ENCODE measurements at places on chromosomes 3 and 15.

GRCh38 chr15:27598251-27599009 lies 500.7 kb downstream of the OCA2 start:
- no peak for DNase-seq

GRCh38 chr3:124384527-124384926 lies 345.7 kb upstream of the UMPS start:
- no peak for DNase-seq

- no peak for DNase-seq
Observed at GRCh38 chr15:87573534-87573933, 683.0 kb downstream of the NTRK3 start.

- no peak for DNase-seq
Observed at GRCh38 chr3:154244644-154245043, 79.6 kb downstream of the DHX36 start.

GRCh38 chr3:47012342-47013230 lies 33.1 kb downstream of the NBEAL2 start:
- DNase-seq = no peak

GRCh38 chr15:60591496-60592370 lies 112.8 kb upstream of the ICE2 start:
- DNase-seq = peak; percentile 80
